ENCODE measurements at places on chromosomes 5 and 9. TPM values are rescaled to one million over a fixed set of nuclear protein-coding genes. Genes with fewer than 3 reads are reported as not detected.

Gene DNAI1
- 0.19 TPM for total RNA-seq

Gene FOXI1
- total RNA-seq, result not detected

Gene PPP2R2B
- total RNA-seq, result 0.08 TPM

Gene INSL4
- total RNA-seq, result not detected

Gene CDH9
- total RNA-seq, result not detected

Gene CERCAM
- total RNA-seq, result 6.5 TPM

Gene PCDHB8
- total RNA-seq, result 0.49 TPM

DNA sequence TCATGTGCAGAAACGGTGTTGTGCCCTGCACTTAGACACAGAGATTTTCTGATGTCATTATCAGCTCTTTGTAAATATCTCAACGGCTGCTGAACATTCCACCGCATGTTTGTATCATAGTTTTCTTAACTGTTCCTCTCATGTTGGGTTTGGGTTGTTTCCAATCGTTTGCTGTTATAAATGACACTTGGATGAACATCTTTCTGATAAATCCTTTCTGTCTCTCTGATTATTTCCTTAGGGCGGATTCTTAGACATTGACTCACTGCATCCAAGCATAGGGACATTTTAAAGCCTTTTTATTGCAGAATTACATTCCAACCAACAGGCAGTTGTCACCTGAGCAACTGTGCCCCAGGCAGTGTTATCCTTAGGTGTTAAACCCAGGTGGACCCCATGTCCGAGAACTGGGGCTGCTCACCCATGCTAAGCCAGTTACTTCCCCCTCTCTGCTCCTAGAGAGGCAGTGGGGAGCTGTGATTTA lies 28.5 kb downstream of the COL5A1 start:
- H3K4me3 ChIP-seq, result no peak overlapping the region
- no peaks in the 10 kb centered on the region for H3K27me3 ChIP-seq
- DNase-seq, result no peak

- H3K4me3 ChIP-seq, result no peak overlapping the region
- no peaks in the 10 kb centered on the region for H3K4me1 ChIP-seq
- DNase-seq, result no peak
- no peaks in the 10 kb centered on the region for H3K36me3 ChIP-seq
These were observed 349.9 kb downstream of the SH3GL2 start for GRCh38 chr9:17928768-17929167.

DNA sequence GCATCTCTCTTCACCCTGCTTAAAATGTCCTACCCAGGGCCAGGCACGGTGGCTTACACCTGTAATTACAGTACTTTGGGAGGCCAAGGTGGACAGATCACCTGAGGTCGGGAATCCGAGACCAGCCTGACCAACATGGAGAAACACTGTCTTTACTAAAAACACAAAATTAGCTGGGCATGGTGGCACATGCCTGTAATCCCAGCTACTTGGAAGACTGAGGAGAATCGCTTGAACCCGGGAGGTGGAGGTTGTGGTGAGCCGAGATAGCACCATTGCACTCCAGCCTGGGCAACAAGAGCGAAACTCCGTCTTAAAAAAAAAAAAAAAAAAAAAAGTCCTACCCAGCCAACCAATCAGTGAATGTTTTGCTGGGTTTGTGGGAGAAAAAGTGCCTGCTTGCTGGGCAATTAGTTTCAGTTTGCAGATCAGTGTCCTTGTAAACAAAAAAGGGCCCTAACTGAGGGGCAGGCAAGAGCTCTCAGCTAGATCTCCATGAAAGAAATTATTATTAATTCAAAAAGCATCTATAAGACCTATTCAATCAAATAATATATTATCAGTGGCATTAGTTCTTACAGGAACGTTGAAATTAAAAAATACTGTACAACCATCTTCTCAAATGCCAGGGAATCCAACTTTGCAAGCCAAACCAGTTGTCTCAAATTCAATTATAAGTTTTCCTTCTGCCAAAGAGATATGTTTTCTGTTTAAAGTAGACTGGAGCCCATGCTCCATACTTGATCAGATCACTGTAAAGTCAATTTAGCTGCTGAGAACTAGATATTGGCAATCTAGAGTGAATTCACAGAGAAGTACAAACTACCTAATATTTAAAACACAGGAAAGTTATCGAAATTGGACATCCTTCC lies 3.9 kb downstream of the MEGF9 start:
- H3K27me3 ChIP-seq, result no peaks in the 10 kb centered on the region
- peak overlapping the region; percentile 83 for H3K4me3 ChIP-seq
- DNase-seq, result no peak
- peak overlapping the region; percentile 75 for H3K27ac ChIP-seq
- peaks cover 22% of the 10 kb centered on the region for H3K4me1 ChIP-seq
- no peaks in the 10 kb centered on the region for H3K36me3 ChIP-seq

- no peaks in the 10 kb centered on the region for H3K27me3 ChIP-seq
- DNase-seq, result no peak
- no peak overlapping the region for H3K4me3 ChIP-seq
- no peak overlapping the region for H3K27ac ChIP-seq
These were observed 106.3 kb downstream of the NDUFAF2 start for GRCh38 chr5:61051267-61051666.

DNA sequence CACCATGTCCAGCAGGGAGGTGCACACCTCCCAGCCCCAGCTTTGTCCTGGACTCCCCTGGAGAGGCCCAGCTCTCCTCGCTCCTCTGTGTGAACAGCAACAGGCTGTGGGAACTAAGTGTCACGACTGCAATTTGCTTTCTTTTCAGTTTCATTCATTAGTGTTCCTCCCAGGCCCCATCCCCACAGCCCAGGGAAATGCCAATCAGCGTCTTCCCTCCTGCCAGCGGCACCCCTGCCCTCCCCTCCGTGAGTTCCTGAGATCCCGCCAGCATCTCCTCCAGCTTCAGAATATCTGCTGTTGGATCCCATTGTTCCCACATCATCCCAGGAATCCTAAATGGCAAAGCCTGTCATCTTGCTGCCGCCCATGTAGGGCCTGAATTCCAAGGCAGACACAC lies 13.1 kb upstream of the RPL26L1 start:
- H3K27ac ChIP-seq, result no peak overlapping the region
- DNase-seq, result no peak
- H3K36me3 ChIP-seq, result peaks cover 64% of the 10 kb centered on the region
- no peaks in the 10 kb centered on the region for H3K27me3 ChIP-seq

GRCh38 chr5:112059579-112060135 lies 302.7 kb upstream of the NREP start:
- DNase-seq, result no peak
- H3K4me1 ChIP-seq, result no peaks in the 10 kb centered on the region
- no peak overlapping the region for H3K4me3 ChIP-seq
- no peak overlapping the region for H3K27ac ChIP-seq
- H3K36me3 ChIP-seq, result no peaks in the 10 kb centered on the region

- no peaks in the 10 kb centered on the region for H3K27me3 ChIP-seq
- no peak for DNase-seq
- H3K36me3 ChIP-seq, result no peaks in the 10 kb centered on the region
- no peak overlapping the region for H3K27ac ChIP-seq
These were observed 233.7 kb upstream of the IL12B start for GRCh38 chr5:159564031-159564430.

DNA sequence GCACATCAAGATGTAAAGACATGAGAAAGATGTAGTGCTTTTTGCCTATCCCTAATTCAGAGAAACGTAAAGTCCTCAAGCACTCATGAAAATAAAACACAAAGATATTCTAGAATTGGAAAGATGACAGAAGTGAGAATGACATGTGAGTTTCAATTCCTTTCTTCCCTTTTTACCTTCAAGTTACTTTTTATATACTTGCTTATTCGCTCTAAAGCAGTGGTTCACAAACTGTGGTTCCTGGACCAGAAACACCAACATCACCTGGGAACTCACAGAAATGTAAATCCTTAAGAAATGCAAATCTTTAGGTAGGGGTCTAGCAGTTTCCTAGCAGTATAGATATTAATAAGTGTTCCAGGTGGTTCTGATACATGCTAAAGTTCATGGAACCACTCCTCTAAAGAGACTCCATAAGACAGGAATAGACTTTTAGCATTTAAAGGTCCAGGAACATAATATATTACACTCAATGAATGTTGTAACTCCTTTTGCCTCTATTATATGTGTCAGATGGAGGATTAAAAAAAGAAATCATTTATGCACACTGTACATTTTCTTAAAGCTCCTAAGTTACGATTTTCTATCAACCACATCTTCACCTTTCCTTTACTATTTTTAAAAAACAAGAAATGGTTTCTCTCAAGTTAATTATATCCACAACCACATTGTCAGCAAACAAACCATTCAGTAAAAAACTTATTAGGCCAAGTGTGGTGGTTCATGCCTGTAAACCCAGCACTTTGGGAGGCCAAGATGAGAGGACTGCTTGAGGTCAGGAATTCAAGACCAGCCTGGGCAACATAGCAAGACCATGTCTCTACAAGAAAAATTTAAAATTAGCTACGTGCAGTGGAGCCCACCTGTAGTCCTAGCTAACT lies 39.9 kb downstream of the ERP44 start:
- H3K27me3 ChIP-seq, result no peaks in the 10 kb centered on the region
- no peak for DNase-seq
- H3K36me3 ChIP-seq, result no peaks in the 10 kb centered on the region
- no peaks in the 10 kb centered on the region for H3K4me1 ChIP-seq
- H3K4me3 ChIP-seq, result no peak overlapping the region

GRCh38 chr9:91044354-91044753 lies 242.7 kb downstream of the SYK start:
- no peak overlapping the region for H3K4me3 ChIP-seq
- DNase-seq, result no peak
- no peak overlapping the region for H3K27ac ChIP-seq
- H3K4me1 ChIP-seq, result no peaks in the 10 kb centered on the region
- no peaks in the 10 kb centered on the region for H3K27me3 ChIP-seq

DNA sequence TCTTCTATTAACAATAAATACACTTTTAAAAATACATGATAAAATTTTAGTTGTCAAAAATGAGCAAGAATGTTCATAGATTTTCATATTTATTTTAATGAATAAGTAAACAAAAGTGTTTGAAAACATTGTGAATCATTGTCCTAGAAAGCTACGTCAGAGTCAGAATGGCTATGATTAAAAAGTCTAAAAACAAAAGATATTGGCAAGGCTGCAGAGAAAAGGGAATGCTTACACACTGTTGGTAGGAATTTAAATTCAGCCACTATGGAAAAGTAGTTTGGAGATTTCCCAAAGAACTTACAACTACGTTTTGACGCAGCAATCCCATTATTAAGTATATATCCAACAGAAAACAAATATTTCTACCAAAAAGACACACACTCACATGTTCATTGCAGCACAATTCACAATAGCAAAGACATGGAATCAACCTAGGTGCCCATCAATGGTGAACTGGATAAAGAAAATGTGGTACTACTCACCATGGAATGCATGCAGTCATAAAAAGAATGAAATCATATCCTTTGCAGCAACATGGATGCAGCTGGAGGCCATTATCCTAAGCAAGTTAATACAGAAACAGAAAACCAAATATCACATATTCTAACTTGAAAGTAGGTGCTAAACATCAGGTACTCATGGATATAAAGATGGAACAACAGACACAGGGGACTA lies 49.2 kb upstream of the FBXL17 start:
- DNase-seq, result no peak
- H3K36me3 ChIP-seq, result no peaks in the 10 kb centered on the region
- no peak overlapping the region for H3K4me3 ChIP-seq
- no peaks in the 10 kb centered on the region for H3K4me1 ChIP-seq
- no peaks in the 10 kb centered on the region for H3K27me3 ChIP-seq
- H3K27ac ChIP-seq, result no peak overlapping the region

DNA sequence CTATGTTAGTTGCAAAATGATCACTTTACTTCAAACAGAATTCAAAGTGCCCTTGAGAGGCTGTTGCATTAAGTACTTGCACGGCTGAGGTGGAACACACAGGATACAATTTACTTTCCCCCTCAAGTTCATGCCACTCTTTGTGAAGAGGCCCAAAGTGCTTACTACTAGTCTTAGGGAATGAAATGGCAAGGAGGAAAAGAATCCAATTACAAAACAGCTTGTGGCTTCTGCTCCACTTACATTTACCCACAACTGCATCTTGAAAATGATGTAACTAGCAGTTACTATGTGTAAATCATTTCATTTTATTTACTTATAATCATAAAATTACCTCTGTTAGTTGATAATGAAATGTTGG lies 14.6 kb downstream of the FOXD1 start:
- peaks cover 35% of the 10 kb centered on the region for H3K27me3 ChIP-seq
- no peak overlapping the region for H3K4me3 ChIP-seq
- no peak for DNase-seq
- no peak overlapping the region for H3K27ac ChIP-seq

DNA sequence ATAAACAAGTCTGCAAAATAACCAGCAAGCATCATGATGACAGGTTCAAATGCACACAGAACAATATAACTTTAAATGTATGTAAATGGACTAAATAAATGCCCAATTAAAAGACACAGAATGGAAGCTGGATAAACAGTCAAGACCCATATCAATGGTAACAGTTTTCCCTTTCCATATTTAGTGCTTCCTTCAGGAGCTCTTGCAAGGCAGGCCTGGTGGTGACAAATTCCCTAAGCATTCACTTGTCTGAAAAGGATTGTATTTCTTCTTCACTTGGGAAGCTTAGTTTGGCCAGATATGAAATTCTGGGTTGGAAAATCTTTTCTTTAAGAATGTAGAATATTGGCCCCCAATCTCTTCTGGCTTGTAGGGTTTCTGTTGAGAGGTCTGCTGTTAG lies 120.2 kb upstream of the RASA1 start:
- H3K27ac ChIP-seq, result no peak overlapping the region
- no peak overlapping the region for H3K4me3 ChIP-seq
- no peaks in the 10 kb centered on the region for H3K27me3 ChIP-seq
- no peaks in the 10 kb centered on the region for H3K4me1 ChIP-seq
- no peaks in the 10 kb centered on the region for H3K36me3 ChIP-seq

GRCh38 chr9:134449180-134449916 lies 123.1 kb downstream of the RXRA start:
- H3K4me1 ChIP-seq, result no peaks in the 10 kb centered on the region
- no peaks in the 10 kb centered on the region for H3K36me3 ChIP-seq
- DNase-seq, result peak; percentile 90
- no peaks in the 10 kb centered on the region for H3K27me3 ChIP-seq
- no peak overlapping the region for H3K27ac ChIP-seq
- H3K4me3 ChIP-seq, result no peak overlapping the region

- peaks cover 42% of the 10 kb centered on the region for H3K27me3 ChIP-seq
- no peaks in the 10 kb centered on the region for H3K4me1 ChIP-seq
- H3K36me3 ChIP-seq, result no peaks in the 10 kb centered on the region
- no peak overlapping the region for H3K27ac ChIP-seq
These were observed 20.6 kb upstream of the COL5A1 start for GRCh38 chr9:134620751-134621557.

DNA sequence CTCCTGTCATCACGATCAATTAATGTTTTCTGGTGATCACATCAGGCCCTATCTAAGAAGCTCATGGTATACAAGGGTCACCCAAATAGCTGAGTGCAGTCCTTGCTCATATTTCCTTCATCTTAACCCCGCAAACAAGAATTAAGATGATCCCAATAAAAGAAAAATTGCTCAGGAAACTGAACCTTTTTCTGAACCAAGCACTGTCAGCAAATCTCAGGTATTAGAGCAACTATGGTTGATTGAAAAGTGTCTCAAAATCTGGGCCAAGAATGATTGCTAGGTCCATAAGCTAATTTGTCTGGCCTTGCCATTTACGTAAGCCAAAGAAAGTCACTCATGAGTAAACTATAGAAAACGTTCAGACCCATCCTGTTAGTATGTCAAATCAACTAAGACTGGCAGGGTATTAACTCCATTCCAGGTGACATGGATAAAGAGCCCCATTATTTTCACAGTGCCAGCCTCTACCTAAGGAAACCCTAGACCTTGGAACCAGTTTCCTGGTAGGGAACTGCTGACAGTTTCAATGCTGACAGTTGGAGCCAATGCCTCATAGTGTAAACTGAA lies 209.3 kb downstream of the DEPDC1B start:
- no peak overlapping the region for H3K4me3 ChIP-seq
- H3K27me3 ChIP-seq, result no peaks in the 10 kb centered on the region
- no peaks in the 10 kb centered on the region for H3K36me3 ChIP-seq
- H3K4me1 ChIP-seq, result no peaks in the 10 kb centered on the region
- no peak for DNase-seq

- no peak for DNase-seq
- H3K27me3 ChIP-seq, result no peaks in the 10 kb centered on the region
- peaks cover 27% of the 10 kb centered on the region for H3K4me1 ChIP-seq
These were observed 5.5 kb downstream of the ARRDC1 start for GRCh38 chr9:137610944-137611343.

Measured in psoas muscle (tissue), 8 donors.